Stimulated activated CD8-positive, alpha-beta memory T cell treated with anti-CD3 and anti-CD28 coated beads, Interleukin-7, amount 100 ng/mL, for 1 hour (primary cell): ENCODE measurements at places on chromosomes 4 and X.
A peak's percentile ranks its signal among the peaks of the same experiment; 100 is the strongest.

GRCh38 chr4:1720163-1720983 is 750 bp downstream of the TMEM129 start:
- no peak for DNase-seq

GRCh38 chr4:67725981-67726380 is 25.0 kb upstream of the UBA6 start:
- DNase-seq = no peak

- DNase-seq = no peak
Measured at GRCh38 chr4:158783785-158784184, 15.0 kb downstream of the FNIP2 start.

GRCh38 chr4:177047070-177047850 is 254.5 kb upstream of the VEGFC start:
- DNase-seq = peak; percentile 0

- DNase-seq = no peak
Measured at GRCh38 chrX:26822448-26822847, 606.5 kb downstream of the MAGEB5 start.

DNA sequence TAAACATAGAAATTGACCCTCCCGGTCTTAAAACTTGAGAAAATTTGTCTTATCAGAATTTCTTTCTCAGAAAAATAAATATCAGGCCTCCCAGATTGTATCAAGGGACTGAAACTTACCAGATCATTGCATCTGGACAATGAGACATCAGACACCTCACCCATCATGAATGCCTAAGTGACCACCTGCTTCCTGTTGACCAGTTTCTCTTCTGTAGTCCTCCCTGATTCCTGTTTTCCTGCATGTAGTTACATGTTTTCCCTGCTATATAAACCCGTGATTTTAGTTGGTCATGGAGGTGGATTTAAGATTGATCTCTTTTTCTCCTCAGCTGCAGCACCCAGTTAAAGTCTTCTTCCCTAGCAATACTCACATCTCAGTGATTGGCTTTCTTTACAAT is 548.1 kb downstream of the PPP4R3C start:
- DNase-seq = no peak

- DNase-seq = no peak
Measured at GRCh38 chr4:13089659-13089998, 394.5 kb downstream of the RAB28 start.

DNA sequence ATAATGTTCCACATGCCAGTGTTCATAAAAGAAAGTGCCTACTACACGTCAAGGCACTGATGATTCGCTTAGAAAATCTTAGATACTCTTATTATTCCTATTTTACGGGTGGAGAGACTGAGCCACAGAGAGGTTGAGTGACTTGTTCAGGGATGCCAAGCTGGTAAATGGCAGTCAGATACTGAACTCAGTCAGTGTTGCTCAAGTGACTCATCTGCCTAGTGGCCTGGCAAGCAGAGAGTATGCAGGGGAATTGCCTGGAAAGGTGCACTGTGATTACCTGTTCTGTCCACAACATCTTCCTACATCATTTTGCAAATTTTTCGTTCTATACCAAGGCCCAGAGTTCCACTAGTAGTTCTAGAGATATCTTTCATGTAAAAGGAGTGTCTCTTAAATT is 68.4 kb downstream of the RAPGEF2 start:
- no peak for DNase-seq

DNA sequence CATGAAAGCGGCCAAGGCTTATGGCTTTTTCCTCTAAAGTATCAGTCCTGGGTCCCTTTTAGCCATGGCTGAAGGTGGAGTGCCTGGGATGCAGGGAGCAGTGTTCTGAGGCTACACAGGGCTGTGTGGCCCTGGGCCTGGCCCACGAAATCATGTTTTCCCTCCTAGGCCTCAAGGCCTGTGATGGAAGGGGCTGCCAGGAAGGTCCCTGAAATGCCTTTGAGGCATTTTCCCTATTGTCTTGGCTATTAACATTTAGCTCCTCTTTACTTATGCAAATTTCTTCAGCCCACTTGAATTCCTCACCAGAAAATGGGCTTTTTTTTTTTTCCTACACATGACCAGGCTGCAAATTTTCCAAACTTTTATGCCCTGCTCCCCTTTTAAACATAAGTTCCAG is 657.0 kb downstream of the DACH2 start:
- no peak for DNase-seq
